Panc1 (cell line): ENCODE measurements at places on chromosomes 6 and 20.

- no peak for DNase-seq
Observed at GRCh38 chr6:105273589-105273988, 93.8 kb upstream of the POPDC3 start.

DNA sequence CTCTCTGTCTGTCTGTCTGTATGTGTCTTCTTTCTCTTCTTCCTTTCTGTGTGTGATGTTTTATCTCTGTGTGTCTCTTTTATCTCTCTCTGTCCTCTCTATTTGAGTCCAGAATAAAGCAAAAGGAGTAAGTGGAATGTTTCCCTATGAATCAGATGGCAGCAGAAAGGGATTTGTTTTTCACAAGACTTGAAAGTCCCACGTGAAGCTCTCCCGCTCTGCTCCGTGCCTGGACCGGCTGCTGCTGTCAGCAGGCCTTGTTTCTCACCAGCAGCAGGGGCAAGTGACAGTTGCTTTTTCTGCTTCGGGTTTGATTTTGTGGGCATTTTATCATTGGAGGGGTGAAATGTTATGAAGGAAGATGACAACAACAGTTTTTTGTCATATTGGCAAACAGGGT, 212.7 kb downstream of the PACRG start:
- no peak for DNase-seq

GRCh38 chr6:56349194-56349593, 101.8 kb upstream of the COL21A1 start:
- DNase-seq, result no peak

DNA sequence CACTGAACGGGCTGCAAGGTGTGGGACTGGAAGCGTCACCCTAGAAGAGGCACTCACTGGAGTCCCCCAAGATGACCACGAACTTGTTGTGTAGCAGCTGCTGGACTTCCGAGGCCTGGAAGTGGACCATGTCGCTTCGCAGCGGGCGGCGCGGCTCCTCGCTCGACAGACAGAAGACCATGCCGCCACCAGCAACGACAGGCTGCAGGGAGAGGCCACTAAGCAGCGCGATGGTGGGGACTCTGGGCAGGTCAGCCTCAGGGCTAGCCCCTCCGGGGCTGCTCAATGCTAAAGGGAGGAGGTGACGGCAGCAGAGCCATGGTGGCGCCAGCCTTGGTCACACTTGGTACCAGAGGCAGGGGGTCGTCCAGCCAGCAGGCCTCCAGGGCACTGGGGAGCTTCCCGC, 720 bp downstream of the PCED1A start:
- no peak for DNase-seq

GRCh38 chr6:142241061-142241460, 60.7 kb upstream of the ADGRG6 start:
- no peak for DNase-seq
